ENCODE measurements at places on chromosomes 1 and 21. TPM values are rescaled to one million over a fixed set of nuclear protein-coding genes. Genes with fewer than 3 reads are reported as not detected.

The SPATA45 gene
- polyA plus RNA-seq = 0.25 TPM

GRCh38 chr1:200934676-200935245, 40.1 kb downstream of the INAVA start:
- DNase-seq = no peak

DNA sequence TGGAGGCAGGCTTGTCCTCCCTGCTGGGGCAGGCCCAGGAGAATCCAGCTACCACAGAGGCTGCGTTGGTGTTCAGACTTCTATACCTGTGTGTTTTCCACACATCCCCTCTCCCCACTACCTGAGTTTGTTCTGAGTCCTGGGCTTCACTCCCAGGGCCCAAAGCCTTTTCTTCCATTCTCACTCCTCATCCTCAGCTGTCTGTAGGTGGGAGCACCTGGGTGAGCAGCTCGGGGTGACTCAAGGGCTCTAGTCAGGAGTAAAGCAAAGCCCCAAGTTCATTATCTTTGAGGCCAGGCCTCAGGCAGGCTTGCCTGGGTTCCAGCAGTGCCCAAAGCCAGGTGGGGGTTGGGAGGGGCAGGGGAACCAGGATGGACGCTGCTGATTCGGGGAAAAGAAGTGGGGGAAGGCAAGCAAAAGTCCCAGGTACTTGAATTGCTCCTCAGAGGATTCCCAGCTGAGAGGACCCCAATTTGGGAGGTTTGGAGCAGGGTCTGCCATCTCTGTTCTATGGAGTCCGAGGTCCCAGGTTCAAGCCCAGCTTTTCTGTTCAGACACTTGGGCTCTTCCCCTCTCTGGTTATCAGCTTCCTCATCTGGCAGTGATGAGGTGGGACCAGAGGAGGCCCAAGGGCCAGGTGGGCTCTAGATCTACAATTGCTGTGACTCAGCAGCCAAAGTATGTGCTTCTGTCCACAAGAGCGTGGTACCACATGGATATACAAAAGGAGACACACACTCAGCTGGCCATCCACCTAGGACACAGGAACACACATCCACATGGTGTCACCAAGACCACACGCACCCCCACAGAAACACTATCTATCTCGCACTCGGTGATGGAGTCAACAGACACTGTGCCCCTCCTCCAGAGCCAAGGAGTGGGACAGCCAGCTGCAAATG, 5.8 kb upstream of the PTPN7 start:
- no peak for DNase-seq

GRCh38 chr1:54600947-54601721, 22.2 kb downstream of the FAM151A start:
- DNase-seq = no peak

DNA sequence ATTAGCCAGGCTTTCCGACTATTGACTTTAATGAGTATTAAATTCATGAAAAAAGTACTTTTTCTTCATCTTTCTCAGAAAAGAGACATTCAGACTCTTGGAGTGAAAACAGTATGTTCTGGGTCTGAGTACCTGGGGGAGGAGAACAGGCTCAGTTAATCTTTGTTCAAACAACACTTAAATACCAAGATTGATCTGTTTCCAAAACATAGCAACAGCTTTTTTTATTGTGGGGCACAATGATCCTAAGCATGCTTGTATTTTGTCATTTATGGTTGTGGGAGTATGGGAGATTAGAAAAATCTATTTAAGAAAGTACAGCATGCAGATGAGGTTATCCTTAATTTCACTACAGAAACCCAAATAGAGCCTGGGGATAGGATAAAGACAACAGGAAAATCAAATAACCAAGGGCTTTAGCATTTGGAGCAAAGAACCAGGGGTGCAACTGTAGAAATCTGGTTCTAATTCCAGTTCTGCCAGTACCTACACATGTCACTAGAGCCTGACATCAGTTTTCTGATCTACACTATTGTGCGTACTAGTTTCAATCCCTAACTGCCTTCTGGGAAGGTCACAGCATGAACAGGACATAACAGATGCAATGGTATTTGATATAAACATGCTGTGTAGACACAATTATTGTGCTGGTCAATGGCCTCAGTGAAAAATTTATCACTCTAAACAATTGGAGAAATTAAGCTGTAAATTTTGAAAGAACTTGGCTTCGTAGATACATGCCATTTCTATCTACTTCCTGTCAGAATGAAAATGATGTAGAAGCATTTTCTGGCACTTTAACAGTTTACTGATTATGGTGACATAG, 91.2 kb downstream of the KCNK1 start:
- no peak for DNase-seq
